ENCODE measurements at places on chromosomes 5 and 9.

DNA sequence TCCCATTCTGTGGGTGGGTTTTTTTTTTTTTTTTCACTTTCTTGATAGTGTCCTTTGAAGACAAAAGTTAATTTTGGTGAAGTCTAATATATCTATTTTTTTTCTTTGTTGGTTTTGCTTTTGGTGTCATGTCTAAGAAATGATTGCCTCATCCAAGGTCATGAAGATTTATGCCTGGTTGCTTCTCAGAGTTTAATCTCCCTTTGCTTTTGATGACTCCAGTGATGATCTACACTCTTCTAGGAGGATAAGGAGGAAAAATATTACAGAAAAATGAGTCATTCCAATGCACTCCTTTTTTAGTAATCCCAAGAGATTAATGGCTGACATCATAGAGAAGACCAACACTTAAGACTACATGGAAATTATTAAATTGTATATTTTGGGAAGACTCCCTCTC lies 79.7 kb upstream of the ICE1 start:
- no peak for DNase-seq

DNA sequence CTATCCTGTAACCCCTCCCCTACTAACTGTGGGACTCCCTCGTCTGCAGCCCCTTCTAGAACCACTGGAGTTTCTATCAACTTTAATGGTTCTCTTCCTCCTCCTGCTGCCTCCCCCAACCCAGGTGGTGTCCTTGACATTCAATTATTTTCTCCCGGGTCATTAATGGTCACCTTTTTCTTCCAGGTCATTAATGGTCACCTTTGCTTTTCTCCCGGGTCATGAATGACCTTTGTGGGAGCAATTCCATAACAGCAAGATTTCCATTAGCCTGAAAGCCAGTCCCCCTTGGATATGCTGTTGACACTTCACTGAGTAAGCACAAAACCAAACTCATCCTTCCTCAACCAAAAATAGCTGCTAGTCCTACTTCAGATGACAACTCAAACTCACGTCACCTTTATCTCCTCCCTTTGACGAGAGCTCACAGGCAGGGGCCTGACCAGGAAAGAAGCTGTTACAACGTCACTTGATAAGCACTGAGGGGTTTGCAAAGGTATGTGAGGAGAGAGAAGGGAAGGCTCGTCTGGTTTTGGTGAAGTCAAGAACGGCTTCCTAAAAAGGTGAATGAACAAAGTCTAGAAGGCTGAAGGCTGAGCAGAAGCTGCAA lies 10.9 kb downstream of the CCDC127 start:
- DNase-seq, result no peak

DNA sequence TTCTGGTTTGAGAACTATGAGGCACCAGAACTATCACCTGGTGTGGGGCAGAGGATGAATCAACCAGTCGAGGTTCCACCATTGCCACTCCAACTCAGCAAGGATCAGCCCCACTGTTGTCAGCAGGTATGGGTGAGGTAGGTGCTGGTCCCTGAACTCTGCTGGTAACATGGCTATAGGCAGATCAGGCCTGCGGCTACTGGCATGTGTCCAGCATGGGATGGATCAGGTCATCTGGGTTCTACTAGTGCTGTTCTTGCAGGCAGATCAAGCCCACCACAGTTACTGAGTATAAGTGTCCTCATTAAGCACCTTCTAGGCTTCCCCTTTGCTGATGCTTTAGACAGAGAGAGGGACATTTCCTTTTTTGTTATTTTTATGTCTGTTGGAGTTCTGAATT lies 71.7 kb downstream of the GABRA6 start:
- DNase-seq, result no peak

DNA sequence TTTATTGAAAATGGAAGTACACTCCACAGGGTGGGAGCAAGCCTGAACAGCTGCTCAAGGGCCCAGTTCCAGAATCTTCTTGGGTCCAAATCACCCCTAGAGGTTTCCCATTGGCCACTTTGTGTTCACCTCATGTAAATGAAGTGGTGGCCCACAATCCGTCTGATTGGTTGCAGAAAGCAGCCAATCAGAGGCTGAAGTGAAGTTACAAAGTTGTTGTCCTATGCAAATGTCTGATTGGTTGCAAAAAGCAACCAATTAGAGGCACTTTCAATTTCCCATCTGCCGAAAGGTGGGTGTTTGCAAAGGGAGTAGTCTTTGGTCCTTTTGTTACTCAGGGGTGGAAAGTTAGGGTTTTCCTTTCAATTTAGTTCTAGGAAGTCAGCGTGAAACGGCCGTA lies 8.8 kb downstream of the TMEM171 start:
- no peak for DNase-seq

DNA sequence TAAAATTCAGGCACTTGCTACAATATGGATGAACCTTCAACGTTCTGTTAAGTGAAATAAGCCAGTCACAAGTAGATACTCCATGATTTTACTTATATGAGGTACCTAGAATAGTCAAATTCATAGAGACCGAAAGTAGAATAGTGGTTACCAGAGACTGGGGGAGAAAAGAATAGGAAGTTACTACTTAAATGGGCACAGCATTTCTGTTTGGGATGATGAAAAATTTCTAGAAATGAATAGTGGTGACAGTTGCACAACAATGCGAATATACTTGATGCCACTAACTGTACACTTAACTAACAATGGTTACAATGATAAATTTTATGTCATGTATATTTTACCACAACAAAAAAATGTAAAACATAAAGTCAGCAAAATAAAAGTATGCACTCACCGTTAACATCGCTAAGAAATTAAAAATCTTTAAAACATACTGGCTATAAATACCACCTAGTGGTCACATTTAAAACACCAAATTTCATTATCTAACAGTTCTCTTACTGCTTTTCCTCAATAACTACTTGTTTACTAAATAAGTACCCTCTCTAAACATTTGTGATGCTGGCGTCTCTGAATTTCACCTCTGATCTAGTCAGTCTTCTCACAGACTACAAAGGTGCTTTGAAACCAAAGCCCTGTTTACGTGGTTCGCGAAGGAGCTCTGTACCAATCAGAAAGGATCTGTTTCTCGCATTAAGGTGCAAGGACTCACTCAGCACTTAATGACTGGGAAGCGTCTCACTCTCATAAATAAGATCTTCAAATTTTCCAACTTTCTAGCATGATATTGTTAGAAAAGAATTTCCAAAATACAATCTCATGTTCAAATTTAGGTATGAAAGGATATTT lies 22.7 kb downstream of the KIF3A start:
- DNase-seq, result no peak

- no peak for DNase-seq
Observed at GRCh38 chr9:93869863-93870262, 85.3 kb downstream of the BARX1 start.

- no peak for DNase-seq
Observed at GRCh38 chr9:130333041-130333711, 67.6 kb downstream of the HMCN2 start.

DNA sequence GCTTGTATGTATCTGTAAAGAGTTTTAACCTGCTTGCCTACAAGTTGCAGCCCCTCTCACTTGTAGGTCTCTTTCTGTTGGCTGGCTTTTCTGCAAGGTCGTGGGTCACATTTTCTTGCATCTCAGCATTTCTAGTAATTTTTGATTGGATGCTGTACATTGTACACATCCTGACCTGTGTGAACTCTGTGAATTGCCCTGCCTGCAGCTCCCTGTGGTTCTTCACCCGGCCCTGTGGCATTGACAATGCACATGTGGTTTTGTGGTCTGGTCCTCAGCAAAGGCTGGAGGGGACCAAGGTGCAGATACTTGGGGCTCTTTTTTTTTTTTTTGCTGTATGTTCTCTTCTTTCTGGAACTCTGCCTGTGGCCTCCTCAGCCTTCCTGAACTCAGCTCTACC lies 53.6 kb downstream of the WNK2 start:
- DNase-seq, result no peak

GRCh38 chr5:138224712-138225111 lies 11.6 kb upstream of the CDC23 start:
- DNase-seq, result no peak

- no peak for DNase-seq
Observed at GRCh38 chr5:27701931-27702903, 663.8 kb upstream of the CDH9 start.

DNA sequence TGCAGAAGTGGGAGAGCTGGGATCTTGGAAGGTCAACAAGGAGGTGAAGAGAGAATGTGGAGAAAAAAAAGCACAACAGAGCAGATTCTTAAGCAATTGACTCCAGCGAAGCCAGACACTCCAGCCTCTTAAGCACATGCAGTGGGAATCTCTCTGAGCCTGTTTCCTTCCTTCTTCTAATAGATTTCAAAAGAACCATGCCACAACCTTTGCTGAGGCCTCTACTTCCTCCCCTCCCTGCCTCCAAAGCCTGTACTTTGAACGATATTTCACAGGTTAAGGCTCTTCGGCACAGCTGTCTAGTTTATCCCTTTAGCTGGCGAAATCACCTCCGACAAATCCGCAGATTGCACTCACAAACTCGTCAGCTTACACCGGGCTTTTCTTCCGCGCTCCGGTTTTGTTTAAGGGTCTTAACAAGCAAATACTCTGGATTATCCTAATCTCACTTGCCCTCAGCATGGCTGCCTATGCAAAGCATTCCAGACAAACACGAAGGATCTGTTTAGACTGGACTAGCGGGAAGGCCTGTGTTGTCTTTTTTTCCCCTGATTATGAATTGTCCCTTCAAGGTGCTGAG lies 211.6 kb upstream of the PANK3 start:
- DNase-seq, result no peak

GRCh38 chr9:127742435-127743088 lies 7.5 kb upstream of the TOR2A start:
- no peak for DNase-seq

GRCh38 chr9:1698991-1699390 lies 316.2 kb upstream of the SMARCA2 start:
- DNase-seq, result no peak

Measured in activated naive CD8-positive, alpha-beta T cell treated with anti-CD3 and anti-CD28 coated beads, Interleukin-2, amount 50 U/mL, for 24 hours (primary cell).